ENCODE measurements at places on chromosomes 3 and 15.

DNA sequence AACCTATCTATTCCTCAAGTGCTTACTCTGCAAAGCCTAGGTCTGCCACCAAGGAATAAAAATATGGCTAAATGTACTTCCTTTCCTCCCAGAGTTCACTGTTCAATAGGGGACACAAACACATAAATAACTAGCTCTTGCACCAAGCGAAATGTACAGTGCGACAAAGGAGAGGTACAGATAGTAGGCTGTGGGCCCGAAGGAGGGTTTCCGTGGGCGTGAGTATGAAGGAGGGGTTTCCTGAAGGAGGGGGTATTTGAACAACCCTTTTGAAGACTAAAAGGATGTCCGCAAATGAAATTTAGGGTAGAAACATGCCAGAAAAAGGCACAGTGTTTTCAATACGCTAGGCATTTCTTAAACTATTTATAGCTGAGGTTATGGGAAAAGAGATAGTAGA, 207.9 kb downstream of the LPP start:
- no peak for DNase-seq

DNA sequence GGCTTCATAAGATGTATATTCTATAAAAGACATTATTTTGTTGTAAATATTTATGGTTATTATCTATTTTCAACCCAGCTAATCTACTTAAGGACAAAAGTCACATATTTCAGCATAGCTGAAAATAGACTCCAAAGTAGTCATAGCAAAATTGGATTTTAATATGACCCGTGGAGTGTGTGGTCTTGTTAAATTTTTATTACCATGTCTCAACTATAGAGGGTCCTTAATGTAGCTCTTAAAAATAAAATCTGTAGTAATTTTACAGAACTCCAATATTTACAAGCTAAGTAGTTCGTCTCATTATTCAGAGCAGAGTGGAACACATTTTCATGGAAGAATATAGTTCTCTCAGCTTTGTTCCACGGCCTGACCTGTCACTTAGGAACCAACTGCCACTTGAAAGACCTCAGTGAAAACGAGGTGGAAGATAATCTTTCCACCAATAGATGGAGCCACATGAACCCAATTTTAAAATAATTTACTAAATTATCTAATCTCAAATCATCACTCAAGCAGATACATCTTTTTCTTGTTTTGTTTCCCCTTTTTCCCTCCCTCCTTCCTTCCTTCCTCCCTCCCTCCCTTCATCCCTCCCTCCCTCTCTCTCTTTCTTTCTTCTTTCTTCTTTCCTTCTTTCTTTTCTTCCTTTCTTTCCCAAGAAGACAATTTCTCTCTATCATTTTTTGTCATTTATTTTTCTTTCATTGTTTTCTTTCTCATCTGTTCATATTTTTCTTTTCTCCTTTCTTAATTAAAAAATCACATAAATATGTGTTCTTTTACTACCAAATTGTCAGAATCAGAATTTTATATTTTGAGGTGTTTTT, 97.2 kb downstream of the CLDN1 start:
- peak; percentile 27 for DNase-seq

DNA sequence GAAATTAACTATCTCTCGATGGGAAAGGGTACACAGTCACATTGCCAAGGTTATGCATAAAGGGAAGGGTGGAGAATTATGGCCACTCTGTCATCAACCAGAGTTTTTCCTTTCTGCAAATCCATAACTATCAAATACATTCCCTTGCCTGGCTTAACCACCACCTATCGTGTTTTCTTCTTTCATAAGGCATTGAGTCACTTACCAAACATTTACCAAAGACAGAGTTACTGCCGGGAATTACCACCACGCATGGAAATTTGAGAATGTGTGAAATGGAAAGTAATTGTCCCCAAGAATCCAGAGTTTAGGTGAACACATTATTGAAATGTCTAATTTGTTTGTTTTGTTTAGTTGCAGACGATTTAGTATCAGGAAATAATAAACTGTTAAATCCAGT, 134.3 kb upstream of the LRRN1 start:
- no peak for DNase-seq

GRCh38 chr3:142645236-142645793, 49.1 kb downstream of the PLS1 start:
- DNase-seq: no peak

GRCh38 chr15:41013691-41014414, 60.6 kb downstream of the CHAC1 start:
- no peak for DNase-seq

GRCh38 chr15:68608844-68609232, 30.0 kb downstream of the CORO2B start:
- no peak for DNase-seq
